ENCODE measurements at places on chromosomes 2 and 18.

DNA sequence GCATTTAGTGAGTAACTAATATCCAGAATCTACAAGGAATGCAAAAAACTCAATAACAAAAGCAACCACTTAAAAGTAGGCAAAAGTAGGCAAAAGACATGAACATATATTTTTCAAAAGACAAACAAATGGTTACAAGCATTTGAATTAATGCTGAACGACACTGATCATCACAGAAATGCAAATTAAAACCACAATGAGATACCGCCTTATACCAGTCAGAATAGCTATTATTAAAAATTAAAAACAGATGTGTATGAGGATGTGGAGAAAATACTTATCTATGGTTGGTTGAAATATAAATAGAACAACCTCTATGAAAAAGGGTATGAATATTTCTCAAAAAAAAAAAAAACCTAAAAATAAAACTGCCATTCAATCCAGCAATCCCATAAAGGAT is 51.7 kb downstream of the SNTG2 start:
- DNase-seq: no peak

- no peak for DNase-seq
Observed at GRCh38 chr2:37819186-37819585, 105.9 kb upstream of the RMDN2 start.

- no peak for DNase-seq
Observed at GRCh38 chr2:229129738-229130371, 141.2 kb downstream of the PID1 start.

- no peak for DNase-seq
Observed at GRCh38 chr2:237511433-237511832, 24.4 kb downstream of the MLPH start.

- DNase-seq: no peak
Observed at GRCh38 chr2:231617059-231617926, 24.6 kb downstream of the TEX44 start.

- no peak for DNase-seq
Observed at GRCh38 chr2:121185571-121186074, 99.4 kb downstream of the TFCP2L1 start.

- no peak for DNase-seq
Observed at GRCh38 chr2:151878204-151878603, 50.0 kb upstream of the ARL5A start.

DNA sequence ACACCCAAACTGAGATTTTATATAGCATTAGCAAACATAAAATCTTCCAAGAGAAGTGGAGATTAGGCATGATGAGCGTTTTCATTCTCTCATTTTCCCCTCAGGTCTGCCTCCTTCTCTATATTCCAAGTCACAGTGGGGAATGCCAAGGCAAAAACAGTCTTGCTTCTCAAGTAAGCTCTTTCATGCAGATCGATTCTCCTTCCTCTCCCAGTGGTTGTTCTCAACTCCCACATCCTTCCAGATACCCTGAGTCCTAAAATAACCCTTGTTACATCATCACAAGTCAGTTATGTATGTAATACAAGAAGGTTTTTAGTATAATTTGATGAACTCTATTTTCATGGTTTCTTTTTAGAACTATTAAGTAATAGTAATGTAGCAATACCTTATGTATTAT is 150.6 kb downstream of the TXNL1 start:
- DNase-seq: no peak

- DNase-seq: no peak
Observed at GRCh38 chr2:235806986-235807750, 313.3 kb downstream of the AGAP1 start.

- DNase-seq: no peak
Observed at GRCh38 chr2:196383799-196384198, 212.4 kb upstream of the STK17B start.

- DNase-seq: no peak
Observed at GRCh38 chr2:17319090-17319489, 199.2 kb downstream of the RAD51AP2 start.

- no peak for DNase-seq
Observed at GRCh38 chr2:106144621-106145331, 49.3 kb downstream of the UXS1 start.

- DNase-seq: no peak
Observed at GRCh38 chr2:217979151-217979811, 23.5 kb downstream of the TNS1 start.

DNA sequence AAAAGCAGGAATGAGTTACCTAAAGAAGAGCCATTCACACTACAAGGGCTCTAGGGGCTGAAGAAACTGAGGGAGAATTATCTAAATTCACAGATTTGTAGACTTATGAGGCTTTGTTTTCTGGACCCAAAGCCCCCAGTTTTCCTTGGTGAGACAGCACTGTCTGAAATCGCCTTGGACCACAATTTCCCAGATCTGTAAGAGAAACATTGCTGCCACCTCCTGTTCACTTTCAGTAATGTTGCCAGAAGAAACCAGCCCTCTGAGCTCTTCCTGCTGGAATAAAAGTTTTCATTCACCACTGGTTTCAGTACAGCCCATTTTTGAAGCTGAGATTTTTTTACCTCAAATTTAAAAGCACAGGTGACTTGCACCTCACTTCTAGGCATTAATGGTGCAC is 169.2 kb downstream of the CDH20 start:
- peak; percentile 45 for DNase-seq

DNA sequence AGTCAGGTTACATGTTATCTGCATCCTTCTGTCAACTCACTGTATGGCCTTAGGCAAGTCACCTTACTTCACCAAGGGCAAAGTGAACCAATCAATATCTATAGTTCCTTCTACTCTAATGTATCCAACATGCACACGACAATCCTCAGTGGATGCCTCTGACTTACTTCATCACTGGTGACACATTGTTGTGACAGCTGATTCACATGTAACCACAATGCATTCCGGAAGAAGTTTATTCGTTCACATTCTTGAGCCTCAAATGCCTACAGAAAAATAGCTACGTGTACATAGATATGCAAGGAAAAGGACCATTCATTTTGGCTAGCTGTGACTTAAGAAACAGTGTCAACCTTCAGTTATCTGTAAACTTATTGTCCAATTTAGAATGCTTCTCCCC is 26.3 kb upstream of the EPG5 start:
- DNase-seq: peak; percentile 37

DNA sequence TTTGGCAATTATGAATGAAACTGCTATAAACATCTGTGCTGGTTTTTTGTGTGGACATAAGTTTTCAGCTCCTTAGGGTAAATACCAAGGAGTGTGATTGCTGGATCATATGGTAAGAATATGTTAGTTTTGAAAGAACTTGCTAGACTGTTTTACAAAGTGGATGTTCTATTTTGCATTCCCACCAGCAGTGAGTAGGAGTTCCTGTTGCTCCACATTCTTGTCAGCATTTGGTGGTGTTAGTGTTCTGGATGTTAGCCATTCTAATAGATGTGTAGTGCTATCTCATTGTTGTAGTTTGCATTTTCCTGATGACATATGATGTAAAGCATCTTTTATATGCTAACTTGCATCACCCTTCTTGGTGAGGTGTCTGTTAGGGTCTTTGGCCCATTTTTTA is 304.6 kb downstream of the NUP35 start:
- no peak for DNase-seq

- no peak for DNase-seq
Observed at GRCh38 chr18:80175451-80176204, 66.6 kb downstream of the ADNP2 start.
